Activated CD8-positive, alpha-beta memory T cell treated with anti-CD3 and anti-CD28 coated beads for 4 hours (primary cell): ENCODE measurements at places on chromosomes 3 and 15.

DNA sequence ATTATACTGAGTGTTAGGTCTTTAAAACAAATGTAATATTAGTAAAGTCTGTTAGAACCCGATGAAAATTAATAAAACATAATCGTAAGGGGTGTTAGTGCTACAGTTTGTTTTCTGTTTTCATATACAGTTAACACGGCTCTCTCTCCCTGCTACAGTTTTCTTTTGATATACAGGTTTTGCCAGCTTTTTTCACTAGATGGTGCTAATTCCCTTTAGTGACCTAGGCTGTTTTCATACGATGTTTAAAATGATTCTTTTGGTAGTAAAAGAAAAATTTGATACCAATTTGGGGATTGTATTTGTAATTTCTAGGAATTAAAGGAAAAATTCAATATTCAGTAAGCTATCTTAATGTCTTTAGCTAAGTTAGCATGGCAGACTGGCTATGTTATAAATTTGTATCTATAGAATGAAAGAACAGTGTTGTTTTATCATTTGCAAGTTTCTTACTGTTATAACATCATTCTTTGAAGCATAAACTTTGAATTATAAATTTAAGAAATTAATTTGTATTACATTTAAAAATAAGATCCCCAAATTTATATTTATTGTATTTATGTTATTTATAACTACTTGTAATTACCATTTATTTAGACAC lies 11.5 kb downstream of the APH1B start:
- no peak for DNase-seq

GRCh38 chr3:122975924-122976293 lies 51.7 kb downstream of the SEMA5B start:
- no peak for DNase-seq

GRCh38 chr3:144564011-144564410 lies 592.4 kb downstream of the DIPK2A start:
- no peak for DNase-seq

DNA sequence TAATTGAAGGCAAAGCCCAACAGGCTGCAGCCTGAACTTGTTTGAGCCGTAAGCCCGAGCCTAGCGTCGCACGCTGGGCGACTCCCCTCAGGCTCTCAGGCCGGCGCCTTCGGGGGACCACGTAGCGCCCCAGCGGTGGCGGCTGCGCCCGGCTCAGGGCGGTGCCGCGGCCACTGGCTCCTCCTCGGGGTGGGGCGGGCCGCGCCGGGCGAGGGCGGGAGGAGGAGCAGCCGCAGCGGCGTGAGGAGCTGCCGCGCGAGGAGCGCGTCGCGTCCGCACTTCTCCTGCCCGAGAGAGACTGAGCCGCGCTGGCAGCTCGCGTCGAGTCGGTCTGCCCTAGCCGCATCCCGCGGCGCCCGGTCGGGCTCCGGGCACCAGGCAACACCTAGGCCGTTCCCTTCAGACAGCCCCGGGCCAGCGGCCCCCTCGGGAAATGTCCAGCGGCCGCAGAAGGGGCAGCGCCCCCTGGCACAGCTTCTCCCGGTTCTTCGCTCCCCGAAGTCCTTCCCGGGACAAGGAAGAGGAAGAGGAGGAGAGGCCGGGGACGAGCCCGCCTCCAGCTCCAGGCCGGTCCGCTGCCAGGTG lies at the start of gene CRYBG3:
CRYBG3 (plus strand) TSS at position 238 of the 585 bp plus-strand sequence; CDS start at position 434, 196 bp downstream.
- DNase-seq, result peak; percentile 55

DNA sequence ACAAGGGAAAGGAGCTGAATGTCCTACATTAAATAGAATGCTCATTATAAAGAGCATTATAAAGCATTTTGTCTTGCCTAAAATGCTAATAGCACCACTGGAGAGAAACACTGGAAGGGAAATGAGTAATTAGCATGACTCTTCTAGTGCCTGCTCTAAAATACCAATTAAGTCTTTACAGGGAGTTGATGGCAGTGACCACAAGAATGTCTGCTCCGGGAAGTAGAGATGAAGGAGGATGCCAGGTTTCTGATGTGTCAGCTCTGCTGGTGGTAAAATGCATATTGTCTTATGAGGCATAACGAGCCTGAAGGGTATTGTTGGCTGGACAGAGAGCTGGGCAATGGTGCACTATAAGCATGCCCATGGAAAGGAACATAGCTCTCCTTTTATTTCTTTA lies 49.5 kb downstream of the MYLK start:
- DNase-seq, result no peak
